Activated CD8-positive, alpha-beta memory T cell treated with anti-CD3 and anti-CD28 coated beads for 1 hour (primary cell): ENCODE measurements at places on chromosomes 1 and 21.
A peak's percentile ranks its signal among the peaks of the same experiment; 100 is the strongest.

GRCh38 chr1:51344276-51344601 lies 13.9 kb upstream of the TTC39A start:
- no peak for DNase-seq

DNA sequence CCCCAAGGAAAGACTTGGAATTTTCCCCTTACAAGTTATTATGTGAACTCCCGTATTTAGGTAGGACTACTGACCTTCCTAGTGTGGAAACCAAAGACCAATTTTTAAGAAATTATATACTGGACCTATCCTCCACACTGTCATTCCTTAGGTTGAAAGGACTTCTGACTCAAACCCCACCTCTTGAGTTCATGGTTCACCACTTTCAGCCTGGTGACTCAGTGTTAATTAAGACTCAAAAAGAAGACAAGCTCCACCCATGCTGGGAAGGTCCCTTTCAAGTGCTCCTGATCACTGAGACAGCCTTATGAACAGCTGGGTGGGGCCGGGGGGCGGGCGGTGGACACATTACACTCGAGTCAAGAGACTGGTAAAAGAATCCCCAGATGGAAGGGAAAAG lies 113.2 kb downstream of the LRRC53 start:
- no peak for DNase-seq

- no peak for DNase-seq
Measured at GRCh38 chr1:229383961-229384360, 41.1 kb upstream of the CCSAP start.

DNA sequence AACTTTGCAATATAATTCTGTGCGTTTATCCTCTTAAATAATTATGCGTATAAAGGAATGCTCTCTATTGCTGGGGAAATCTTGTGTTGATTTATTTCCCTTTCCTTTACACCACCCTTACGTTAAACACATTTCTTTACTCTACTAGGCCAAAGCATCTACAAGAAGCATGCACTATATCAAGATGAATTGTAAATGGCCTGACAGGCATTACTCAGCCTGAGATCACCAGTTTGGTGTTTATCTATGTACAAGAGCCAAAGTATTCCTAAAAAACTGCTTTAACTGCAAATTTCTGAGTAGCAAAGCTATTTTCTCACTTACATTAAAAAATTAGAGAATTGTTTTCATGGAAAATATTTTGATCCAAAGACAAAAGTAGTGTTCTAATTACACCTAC lies 114.8 kb downstream of the TYW3 start:
- DNase-seq = no peak

DNA sequence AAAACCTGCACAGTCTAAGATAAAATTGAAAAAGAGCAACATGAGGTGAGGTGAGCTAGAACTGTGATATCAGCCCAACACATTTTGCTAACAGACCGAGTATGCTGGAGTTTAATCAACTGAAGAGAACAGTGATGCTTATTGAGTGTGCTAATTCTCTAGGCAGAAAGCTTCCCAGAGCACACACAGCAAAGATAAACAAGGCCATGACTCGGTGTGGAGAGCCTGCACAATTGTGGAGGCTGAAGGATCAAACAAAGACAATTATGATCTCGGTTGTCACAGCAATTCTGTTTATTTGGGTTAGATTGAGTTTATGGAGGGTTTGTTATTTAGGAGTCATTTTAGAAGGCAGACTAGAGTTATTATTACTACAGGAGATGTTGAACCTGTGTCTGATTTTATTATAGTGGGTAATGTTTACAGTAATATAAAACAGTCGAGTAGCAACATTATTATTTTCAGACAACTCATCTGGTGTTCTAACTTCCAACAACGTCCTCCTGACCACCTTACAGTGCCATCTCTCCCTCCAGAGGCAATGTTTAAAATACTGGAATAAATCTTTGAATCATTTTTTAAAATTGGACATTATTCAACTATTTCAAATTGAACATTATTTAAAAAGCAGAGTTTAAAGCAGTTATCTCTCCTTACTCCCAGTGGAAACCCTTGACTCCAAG lies 40.2 kb downstream of the DPT start:
- DNase-seq = no peak

- no peak for DNase-seq
Measured at GRCh38 chr1:39788758-39789570, at the start of gene BMP8B. TSS of gene BMP8B (minus strand) at chr1:39788865. CDS start at chr1:39788485, 380 bp downstream.

GRCh38 chr1:19066248-19066873 lies 109.9 kb upstream of the IFFO2 start:
- DNase-seq = no peak

DNA sequence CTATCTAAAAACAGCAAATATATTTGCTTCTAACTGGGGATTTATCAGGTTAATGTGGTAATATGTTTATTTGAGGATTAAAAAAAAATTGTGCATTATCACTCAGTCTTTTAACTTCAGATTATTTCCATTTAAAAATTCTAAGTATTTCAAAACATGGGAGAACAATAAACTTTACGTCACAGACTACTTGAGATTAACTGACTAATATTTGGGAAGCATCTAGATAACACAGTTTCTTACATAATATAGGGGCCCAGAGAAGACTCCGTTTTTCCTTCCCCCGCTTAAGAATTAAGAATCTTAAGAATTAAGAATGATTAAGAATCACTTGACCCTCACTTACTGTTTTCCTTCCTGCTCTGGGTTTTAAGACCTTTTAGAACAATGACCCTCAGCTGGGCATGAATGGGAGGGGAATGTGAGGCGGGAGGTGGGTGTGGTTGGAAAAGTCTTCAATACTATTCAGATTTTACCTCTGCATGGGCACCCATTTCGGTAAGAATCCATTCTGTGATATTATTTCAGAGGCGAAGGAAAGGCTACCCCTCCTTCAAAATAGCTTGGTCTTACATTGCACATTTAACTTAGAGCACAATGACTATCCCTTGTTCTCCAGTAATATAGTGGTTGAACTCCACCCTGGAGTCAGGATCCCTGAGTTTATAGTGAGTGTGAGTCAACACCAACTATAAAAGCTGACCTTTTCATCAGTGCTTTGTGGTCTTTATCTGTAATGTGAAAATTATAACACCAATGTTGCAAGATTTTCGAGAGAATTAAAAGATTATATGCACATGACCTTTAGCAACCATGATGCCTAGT lies 821.3 kb downstream of the USP25 start:
- no peak for DNase-seq

GRCh38 chr1:210301615-210302000 lies 27.1 kb upstream of the HHAT start:
- no peak for DNase-seq

GRCh38 chr21:39180429-39181019 lies 2.7 kb downstream of the PSMG1 start:
- DNase-seq = no peak

DNA sequence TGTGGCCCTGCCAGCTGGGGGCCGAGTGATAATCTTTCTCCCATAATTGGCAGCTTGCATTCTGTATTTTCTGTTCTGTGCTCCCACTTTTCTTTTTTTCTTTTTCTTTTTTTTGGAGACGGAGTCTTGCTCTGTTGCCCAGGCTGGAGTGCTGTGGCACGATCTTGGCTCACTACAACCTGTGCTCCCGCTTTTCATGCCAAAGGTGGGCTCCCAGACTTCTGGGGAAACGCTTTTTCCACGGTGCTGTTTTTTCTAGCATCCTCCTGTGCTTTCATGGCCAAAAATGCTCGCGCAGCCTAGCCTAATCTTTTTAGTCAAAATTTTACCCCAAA lies 585 bp upstream of the AHCTF1 start:
- no peak for DNase-seq

DNA sequence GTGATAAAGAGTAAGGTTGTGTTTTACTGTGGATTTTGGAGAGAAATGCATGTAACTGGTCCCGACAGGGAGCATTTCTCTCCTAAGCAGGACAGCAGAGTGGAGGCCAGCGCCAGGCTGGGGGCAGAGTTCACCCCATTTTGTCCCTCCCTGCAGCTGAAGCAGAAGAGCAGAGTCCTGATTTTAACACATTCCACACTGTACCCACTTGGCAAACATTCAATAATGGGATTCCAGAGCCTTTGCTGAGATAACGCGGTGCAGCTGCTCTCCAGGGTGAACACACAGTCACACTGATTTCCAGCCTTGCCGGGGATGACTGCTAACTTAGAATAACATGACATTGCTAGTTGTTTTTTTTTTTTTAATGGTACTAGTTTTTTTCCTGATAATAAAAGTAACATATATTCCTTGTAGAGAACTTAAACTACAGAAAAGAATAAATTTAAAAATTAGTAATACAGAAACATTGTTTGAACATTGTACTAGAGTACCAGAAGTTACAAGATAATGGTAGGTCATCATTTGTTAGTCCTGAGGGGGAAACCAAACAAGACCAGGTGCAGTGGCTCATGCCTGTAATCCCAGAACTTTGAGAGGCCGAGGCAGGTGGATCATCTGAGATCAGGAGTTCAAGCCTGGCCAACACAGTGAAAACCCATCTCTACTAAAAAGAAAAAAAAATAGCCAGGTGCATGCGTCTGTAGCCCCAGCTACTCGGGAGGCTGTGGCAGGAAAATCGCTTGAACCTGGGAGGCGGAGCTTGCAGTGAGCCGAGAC lies 77.2 kb downstream of the SCCPDH start:
- no peak for DNase-seq

- DNase-seq = peak; percentile 32
Measured at GRCh38 chr1:90721210-90722194, 4.4 kb upstream of the BARHL2 start.

DNA sequence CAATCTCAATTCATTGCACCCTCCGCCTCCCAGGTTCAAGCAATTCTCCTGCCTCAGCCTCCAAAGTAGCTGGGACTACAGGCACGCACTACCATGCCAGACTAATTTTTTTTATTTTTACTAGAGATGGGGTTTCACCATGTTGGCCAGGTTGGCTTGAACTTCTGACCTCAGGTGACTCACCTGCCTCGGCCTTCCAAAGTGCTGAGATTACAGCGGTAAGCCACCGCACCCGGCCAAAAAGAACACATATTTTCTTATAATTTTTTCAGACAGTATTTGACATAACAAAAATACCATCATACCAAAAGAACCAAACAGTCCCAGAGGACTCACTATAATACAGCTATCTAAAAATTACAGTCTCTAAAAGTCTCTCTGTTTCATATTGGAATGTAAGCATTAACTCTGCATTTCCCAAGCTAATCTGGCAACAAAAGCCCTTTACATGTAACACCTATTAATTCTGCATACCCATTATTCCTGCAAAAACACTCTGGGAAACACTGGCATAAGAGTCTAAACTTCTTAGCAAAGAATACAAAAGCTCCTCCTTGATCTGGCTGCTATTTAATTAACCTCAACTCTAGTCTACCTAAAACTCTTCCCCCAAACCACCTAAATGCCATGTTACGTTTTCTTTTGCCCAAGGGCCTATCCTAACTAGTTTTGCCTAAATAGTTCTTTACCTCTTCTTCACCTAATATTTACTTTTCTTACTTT lies 26.9 kb downstream of the WDR26 start:
- no peak for DNase-seq

- no peak for DNase-seq
Measured at GRCh38 chr1:25987951-25988350, 9.9 kb downstream of the PAFAH2 start.

- DNase-seq = no peak
Measured at GRCh38 chr1:214377485-214377884, 96.5 kb downstream of the SMYD2 start.

- DNase-seq = no peak
Measured at GRCh38 chr1:218658269-218658668, 313.1 kb downstream of the TGFB2 start.

DNA sequence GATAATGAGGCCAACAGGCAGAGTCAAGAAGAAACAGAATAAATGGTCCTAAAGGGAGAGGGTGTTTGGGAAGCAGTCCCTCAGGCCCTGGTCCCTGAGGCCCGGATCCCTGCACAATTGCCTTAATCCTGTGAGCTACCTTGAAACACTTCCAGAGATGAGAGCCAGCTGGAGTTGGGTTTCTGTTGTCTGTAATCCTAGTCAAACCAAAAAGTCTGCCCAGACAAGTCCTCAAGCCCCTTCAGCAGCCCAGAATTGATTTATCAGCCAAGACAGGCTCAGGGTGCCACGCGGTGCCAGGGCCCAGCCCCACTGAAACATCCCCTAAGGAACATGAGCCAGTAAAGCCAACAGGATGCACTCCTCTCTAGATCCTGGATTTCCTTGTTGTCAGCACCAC lies 16.4 kb upstream of the CLSTN1 start:
- no peak for DNase-seq

- DNase-seq = no peak
Measured at GRCh38 chr21:20971296-20971921, 26.8 kb upstream of the NCAM2 start.

DNA sequence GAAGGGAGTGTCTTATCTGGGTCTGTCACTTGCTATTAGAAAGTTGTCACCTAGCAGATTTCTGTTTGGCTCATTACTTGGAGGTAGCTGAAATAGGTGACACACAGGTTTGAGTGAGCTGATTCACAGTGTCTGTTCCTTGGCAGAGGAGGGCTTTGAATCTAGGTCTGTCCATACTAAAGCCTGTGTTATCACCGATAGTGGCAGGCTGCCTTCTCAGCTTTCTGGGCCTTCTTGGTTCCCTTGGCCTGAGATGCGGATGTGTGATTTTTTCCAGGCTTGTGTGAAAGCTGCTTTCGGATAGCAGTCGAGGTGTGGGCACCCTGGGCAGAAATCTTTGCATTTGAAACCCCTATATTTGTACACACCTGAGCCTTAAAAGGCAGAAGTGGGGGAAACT lies 73.9 kb downstream of the ACTL8 start:
- DNase-seq = no peak

DNA sequence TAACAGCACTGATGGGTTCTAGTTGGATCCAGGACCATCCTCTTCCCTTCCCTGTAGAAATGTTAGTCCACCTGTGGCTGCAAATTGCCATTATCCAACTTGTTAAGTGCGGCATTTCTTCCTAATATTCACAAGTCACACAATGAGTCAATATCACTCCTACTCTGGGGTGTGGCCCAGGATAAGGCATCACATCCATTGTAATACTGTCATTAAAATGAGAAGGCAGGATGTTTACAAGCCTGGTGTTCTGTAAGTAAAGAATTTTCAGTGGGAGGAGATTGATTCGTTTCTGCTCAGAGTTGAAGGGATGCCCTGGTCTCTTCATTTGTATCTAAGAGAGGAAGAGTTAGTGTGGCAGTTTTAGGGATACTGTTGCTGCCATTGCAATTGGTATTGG lies 18.1 kb upstream of the ARHGAP29 start:
- DNase-seq = no peak

GRCh38 chr1:42921769-42922168 lies 36.9 kb downstream of the SLC2A1 start:
- DNase-seq = no peak

- no peak for DNase-seq
Measured at GRCh38 chr21:16420031-16420724, 690.4 kb downstream of the USP25 start.

- DNase-seq = no peak
Measured at GRCh38 chr1:17369466-17369865, 2.5 kb upstream of the PADI6 start.
